ENCODE measurements at places on chromosomes 6 and 20.

DNA sequence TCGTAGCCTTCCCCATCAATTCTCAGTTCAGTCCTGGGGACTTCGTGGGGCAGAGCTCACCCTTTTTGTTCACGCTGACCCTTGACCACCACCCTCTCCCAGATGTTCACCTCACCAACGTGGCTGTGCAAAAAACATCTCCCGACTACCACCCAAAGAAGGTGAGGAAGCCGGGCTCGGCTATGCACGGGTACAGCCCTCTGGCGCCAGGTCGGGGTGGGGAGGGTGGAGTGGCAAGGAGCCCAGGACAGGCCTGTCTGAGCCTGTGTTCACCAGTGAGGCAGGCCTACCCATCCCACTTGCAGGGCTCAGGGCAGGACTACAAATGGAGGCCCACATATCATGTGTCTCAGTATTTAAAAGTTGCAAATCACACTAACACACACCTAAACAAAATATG, 18.1 kb downstream of the PDRG1 start:
- DNase-seq, result no peak

GRCh38 chr6:18284261-18284660, 19.9 kb upstream of the DEK start:
- DNase-seq, result no peak

GRCh38 chr6:56393615-56394612, 146.5 kb upstream of the COL21A1 start:
- DNase-seq, result no peak

- DNase-seq, result no peak
These were observed 383.4 kb downstream of the PAX1 start for GRCh38 chr20:22088882-22089281.

- no peak for DNase-seq
These were observed 28.1 kb downstream of the TOX2 start for GRCh38 chr20:43942667-43943285.
